ENCODE measurements at places on chromosomes 7 and 10. TPM values are rescaled to one million over a fixed set of nuclear protein-coding genes. Genes with fewer than 3 reads are reported as not detected.

DNA sequence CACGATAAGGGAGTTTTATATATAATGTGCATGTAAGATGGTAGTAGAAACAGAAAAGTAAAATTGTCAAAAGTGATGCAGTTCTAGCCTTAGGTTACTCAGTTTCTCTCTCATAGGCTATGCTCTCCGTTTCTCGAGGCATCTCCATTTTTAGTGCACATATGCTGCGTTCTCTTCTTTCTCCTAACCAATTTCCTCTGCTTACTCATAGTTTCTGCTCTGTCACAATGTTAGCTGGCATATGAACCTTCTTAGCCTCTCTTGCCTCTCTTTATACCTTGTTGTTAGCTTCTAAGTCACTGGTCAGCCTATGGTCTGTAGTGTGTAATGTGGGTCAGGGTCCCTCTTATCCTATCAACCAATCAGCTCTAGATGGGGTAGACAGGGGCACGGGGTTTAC lies 280.6 kb upstream of the ETV1 start:
- DNase-seq, result no peak

DNA sequence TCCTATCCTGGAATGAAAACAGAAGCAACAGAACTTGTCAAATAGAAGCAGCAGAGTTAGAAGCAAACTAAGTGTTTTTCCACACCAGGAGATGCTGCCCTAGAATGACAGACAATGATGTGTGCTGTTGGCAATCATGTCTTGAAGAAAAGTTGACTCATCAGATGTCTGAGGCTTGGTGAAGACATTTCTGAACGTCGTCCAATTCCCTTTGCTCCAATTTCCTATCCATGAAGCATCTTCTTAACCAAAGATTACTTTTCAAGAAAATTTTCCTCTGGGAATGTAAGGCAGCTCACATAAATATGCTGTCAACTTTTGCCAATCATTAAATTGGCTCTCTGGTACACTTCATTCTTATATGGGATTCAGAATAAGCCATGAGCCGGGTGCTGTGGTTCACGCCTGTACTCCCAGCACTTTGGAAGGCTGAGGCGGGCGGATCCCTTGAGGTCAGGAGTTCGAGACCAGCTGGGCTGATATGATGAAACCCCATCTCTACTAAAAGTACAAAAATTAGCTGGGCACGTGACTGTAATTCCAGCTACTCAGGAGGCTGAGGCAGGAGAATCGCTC lies 34.6 kb downstream of the MALSU1 start:
- peak; percentile 82 for DNase-seq

DNA sequence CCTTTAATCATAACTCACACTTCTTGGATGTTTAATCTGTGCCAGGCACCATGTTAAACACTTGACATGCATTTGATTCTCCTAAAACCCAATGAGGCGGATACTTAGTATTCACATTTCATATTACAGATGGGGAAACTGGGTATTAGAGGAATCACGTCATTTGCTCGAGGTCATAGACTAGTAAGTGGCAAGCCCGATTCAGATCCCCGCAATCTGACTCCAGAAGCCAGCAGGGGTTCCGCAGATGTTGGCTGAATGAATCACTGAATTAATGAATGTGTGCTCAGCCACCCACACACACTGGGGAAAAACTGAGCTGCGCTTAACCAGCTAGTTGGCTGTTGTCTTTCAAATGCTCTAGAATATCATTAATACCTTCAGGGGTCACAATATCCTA lies 22.5 kb upstream of the ENO4 start:
- no peak for DNase-seq

- no peak for DNase-seq
Measured at GRCh38 chr7:42931447-42931833, 534 bp downstream of the PSMA2 start.

- DNase-seq, result no peak
Measured at GRCh38 chr10:83680470-83680891, 458.8 kb upstream of the GHITM start.

DNA sequence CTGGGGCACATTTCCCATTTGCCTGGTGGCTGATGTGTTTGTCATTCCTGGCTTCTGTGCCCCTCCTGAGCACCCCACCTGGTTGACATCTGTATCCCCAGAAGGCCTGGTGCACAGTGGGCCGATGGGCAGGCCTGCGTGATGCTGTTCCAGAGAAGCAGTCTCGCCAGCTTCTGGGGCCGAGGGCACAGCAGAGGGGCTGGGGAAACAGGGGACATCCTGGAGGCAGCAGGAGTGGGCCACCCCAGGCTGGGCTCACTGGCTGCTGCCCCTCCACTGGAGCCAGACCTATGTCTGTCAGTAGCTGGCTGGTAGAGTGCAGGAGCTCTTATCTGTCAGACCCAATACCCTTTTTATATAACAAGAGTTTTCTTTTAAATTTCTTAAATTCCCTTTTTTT lies 896 bp upstream of the MYL7 start:
- peak; percentile 49 for DNase-seq

GRCh38 chr7:107502154-107502553 lies 32.3 kb downstream of the GPR22 start:
- DNase-seq, result no peak

DNA sequence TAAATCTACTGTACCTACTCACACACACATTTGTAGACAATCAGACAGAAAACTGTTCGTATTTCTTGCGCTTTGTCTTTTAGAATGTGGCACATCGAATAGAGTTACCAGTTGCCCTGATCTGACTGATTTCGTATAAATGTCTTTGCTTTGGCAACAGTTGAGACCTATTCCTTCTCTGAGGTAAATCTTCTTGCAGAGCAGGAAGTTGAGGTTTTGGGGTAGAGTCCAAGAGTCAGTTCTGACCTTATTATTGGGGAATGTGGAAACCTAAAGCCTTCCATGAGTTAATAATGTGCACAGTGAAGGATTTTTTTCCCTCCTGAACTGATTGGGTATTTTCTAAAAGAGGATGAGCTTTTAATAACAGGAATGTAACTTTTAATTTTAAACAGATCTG lies 135.3 kb downstream of the KIAA1217 start:
- DNase-seq, result no peak

- no peak for DNase-seq
Measured at GRCh38 chr7:151672716-151673115, 153.0 kb upstream of the RHEB start.

GRCh38 chr10:5628451-5629302 lies 37.7 kb downstream of the ASB13 start:
- no peak for DNase-seq

- DNase-seq, result no peak
Measured at GRCh38 chr10:111875725-111876124, 307.8 kb downstream of the GPAM start.

GRCh38 chr7:43585562-43585961 lies 2.7 kb downstream of the STK17A start:
- no peak for DNase-seq

- no peak for DNase-seq
Measured at GRCh38 chr7:1505731-1506550, 1.8 kb upstream of the INTS1 start.

GRCh38 chr7:107660381-107661080 lies at the start of gene SLC26A4:
Gene SLC26A4, plus strand, starts transcription at chr7:107660828. Its CDS starts 814 bp downstream, at chr7:107661642.
- DNase-seq, result no peak

DNA sequence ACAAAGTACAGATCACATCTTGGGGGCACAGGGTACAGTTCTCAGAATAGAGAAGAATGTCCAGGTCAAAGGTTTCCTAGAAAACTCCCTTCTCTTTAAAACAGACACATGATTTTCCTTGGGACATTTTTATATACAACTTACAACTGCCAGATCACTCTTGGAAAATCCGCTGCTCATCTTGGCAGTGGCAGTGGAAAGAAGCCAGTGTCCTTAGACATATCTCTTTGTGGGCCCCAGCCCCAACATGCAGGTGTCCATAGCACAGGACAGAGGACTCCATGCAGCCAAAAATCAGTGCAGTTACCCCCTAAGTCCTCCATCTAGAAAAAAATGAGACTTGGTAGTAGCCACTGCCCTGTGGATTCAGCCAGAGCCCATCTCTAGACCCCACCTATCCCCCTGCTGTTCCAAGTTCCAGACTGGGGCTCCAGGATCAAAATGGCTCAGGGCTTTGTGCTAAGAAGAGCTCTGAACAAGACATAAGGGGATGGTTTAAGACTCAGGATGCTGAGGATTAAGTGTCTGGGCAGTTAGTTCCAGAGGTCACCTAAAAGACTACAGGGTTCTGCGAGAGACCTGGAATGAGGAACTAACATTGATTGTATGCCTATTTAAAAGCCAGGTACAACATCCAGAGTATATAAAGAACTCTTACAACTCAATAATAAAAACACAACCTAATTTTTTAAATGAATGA lies 34.4 kb downstream of the HIPK2 start:
- DNase-seq, result no peak

DNA sequence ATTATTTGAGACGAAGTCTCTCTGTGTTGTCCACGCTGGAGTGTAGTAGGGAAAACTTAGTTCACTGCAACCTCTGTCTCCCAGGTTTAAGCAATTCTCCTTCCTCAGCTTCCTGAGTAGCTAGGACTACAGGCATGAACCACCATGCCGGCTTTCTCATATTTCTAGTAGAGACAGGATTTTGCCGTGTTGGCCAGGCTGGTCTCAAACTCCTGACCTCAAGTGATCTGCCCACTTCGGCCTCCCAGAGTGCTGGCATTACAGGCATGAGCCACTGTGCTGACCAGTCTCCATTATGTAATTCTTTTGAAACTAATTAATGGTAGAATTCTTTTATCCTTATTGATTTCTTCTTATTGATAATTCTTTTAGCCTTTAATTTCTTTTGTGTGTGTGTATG lies 32.5 kb downstream of the PCLO start:
- no peak for DNase-seq

- no peak for DNase-seq
Measured at GRCh38 chr10:58896229-58896628, 280.2 kb upstream of the PHYHIPL start.

DNA sequence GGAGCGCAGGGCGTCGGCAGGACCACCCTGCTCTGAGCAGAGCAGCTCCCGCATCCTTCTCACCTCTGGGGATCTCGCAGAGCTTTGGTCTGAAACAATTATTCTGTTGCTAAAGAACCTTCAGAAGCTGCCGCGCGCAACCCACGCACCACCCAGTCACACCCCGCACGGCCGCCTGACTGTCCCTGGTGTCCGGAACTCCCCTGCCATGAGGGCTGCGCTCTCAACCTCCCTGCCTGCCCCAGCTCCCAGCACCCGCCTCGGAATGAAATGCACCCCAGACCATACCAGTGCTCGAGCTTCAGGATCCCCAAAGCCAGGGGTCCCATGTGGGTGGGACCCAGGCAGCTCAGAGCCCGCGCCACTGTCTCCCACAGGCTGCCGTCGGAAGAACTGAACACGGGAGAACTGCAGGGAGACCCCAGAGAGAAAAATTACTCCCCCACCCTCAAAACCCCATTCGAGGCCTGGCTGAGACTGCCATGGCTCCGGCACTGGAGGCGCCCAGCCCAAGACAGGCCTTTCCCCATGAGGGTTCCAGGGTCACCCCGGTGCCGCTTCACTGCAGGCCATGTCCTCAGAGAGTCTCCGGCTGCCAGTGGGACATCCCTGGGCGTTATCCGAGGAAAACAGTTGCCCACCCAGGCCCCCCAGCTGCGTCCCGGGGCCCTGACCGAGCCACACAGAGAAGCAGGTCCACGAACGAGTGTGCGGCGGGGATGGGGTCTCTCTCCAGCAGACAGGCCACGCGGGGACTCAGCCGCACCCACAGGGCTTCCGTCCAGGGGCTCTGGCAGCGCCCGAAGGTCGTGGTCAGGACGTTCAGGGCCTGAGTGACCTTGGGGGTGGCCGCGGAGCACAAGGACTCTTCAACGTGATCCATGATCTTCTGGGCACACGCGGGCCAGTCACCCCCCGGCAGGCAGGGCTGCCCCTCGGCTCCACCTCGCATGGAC lies 12.1 kb downstream of the BRAT1 start:
- peak; percentile 63 for DNase-seq

DNA sequence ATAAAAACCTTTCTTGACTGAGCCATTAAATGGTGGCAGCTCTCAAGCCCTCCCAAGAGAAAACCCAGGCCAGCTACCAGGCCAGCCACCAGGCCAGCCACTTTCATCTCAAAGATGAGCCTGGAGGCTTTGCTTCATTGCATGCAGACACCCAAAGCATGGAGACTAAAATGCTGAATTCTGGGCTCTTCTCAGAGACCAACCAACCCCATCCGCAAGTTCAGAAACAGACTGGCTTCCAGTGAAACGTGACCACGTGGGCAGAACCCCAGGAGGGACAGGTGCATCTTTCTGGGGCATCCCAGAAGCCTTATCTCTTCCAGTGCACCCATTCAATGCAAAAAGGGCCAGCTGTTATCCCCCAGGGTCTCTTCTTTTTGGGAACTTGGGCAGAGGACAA lies 20.9 kb downstream of the CHST15 start:
- DNase-seq, result no peak

DNA sequence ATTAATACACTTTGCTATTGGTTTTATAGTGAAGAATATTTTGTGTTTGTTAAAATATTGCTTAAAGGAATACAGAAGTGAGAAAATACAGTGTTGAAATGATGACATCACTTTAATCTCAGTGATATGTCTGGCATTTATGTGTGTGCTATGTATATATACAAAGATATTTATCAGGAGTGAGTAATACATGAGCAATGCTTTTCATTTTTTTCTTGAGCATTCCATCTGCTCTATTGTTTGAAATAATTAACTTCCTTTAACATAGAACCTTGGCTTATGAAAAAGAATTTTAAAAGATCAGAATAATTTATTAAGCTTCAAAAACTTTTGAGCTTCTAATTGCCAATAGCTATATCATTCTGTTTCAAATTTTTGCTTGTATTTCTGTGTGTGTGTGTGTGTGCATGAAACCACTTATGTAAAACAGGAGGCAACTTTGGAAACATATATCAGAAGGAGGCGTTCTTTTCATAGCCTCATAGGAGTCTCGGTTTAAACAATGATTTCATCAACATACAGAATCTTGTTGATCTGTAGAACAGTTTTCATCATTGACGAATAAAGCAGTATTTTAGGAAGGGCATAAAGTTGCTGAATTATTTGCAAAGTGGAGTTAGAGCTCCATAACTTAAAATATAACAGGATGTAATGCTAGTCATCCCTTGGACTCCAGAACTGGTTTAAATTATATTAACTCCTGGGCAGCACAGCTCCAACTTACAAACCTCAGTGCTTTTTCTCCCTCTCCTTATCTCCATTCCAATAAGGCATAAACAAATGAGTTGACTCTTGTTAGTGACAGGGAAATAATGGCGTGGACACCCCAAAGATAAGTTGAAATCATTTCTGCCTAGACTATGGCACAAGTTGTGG lies 228.4 kb upstream of the DGKB start:
- no peak for DNase-seq

Gene CYP26C1
- total RNA-seq, result not detected

Gene TMEM273
- total RNA-seq, result 17.0 TPM

Gene LHPP
- total RNA-seq, result 11.9 TPM
